NCI-H526 treated with DMSO at 0.1 percent for 48 hours (cell line): ENCODE measurements at places on chromosomes 5 and 9.

GRCh38 chr9:61670616-61671015 lies 480.8 kb downstream of the SPATA31A7 start:
- DNase-seq = no peak

DNA sequence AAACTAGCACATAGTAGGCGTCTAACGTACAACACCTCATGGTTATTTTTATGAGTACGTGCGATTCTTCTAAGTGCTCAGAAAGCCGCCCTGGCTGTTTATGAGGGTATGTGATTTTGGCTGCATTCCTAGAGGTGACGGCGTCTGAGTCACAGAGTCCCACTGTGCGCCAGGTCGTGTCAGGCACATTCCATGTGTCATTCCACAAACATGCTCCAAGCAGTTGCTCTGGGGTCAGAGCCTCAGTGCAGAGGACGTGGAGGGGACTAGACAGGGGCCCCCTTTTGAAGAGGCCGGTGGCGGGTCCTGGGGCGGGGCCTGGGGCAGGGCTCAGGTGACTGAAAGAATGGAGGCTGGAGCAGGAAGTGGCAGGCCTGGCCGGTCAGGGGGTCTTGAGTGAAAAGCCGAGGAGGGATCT lies 51.9 kb downstream of the NEK6 start:
- DNase-seq = no peak

GRCh38 chr5:67989456-67989855 lies 226.1 kb upstream of the PIK3R1 start:
- DNase-seq = no peak

DNA sequence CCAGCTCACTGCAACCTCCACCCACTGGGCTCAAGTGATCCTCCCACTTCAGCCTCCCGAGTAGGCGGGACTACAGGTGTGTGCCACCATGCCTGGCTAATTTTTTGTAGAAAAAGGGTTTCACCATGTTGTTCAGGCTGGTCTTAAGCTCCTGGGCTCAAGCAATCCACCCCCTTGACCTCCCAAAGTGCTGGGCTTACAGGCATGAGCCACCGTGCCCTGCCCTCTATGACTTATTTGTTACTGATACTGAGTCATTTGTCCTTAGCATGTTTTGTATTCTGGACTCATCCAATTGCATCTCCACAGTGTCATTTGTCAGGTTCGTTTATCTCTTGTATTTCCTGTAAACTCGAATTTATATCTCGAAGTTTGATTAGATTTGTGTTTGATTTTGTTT lies 2.7 kb upstream of the ITK start:
- no peak for DNase-seq

DNA sequence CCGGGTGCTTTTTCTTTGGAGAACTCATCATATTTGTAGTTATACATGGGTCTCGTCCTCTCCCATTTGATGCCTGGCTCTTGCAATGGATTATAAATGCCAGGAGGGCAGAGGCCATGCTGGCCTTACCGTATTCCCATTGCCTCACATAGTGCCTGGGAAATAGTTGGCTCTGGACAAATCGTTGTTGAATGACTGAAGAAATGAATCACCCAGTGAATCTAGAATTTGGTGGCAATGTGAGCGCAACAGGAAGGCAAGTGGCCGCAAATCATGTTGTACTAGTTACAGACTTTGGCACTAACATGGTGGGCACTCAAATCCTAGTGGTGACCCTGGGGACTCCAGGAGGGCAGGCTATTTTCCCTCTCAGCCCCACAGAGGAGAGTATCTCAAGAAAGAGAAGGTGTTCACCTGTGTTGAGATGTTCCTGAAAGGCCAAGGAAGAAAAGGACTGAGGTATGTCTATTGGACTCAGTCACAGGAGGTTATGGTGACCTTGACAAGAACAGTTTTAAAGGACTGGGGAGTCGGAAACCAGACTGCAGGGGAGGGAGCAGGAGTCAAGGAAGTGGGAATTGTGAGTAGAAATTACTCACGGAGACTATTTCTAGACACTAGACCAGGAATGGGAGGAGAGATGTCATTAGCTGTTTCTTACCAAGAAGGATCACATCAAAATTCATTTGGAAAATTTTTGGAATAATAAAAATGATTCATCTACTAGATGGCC lies 61.7 kb upstream of the COL15A1 start:
- DNase-seq = no peak

DNA sequence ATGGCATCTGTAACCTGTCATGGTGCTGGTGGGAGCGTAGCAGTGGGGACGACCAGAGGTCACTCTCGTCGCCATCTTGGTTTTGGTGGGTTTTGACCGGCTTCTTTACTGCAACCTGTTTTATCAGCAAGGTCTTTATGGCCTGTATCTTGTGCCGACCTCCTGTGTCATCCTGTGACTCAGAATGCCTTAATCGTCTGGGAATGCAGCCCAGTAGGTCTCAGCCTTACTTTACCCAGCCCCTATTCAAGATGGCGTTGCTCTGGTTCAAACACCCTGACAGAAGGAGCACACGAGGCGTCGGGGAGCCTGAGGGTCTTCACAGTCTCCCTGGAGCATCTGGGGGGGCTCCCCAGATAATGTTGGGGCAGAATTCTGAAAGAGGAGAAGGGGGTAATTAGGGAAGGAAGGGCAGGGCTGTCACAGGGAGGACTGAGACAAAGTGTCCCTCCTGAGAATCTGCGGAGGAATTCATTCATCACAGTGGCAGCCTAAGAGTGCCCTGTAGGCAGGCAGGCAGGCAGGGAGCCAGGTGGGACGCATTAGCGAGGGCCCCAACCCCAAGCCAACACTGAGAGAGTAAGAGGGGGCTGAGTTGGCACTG lies 21.3 kb upstream of the NCS1 start:
- DNase-seq = no peak

GRCh38 chr9:15501179-15501578 lies 9.6 kb downstream of the PSIP1 start:
- DNase-seq = no peak

- DNase-seq = no peak
Observed at GRCh38 chr9:133050781-133051180, 11.0 kb upstream of the CEL start.

GRCh38 chr5:43243270-43243669 lies 51.2 kb downstream of the NIM1K start:
- DNase-seq = no peak

DNA sequence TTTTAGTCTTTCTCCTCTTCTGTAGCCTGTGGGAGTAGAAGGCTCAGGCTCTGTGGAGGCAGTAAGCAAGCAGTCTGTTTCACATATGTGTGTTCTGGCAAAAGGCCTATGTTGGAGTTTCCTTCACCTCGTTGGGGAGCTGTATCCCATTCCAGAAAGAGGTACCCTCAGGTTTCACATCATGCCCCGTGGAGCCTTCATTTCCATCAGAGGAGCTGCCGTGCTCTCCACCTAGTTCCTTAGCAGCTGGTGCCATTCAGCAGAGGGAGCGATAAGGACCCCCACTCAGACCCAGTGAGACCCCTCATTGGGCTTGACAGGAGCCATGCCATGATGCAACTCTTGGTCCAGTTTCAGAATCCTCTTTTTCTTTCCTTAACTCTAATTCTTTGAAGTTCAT lies 50.6 kb upstream of the ANGPTL2 start:
- no peak for DNase-seq

DNA sequence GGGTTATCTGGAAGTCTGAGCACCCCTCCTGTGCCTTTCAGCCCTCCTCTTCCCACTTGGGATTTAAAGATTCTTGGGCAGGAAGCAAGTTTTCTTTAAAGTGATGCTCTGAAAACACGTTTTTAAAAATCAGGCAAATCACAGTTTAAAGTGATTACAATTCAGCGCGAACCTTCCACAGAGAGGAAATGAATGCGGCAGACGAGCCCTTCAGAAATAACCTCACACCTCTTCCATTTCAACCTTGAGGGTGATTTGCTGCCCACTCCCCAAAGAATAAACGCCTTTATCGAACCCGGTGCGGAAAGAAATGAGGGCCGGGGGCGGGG lies 2.3 kb upstream of the EFNA5 start:
- peak; percentile 57 for DNase-seq

GRCh38 chr5:73928476-73929070 lies 302.6 kb downstream of the ARHGEF28 start:
- no peak for DNase-seq

GRCh38 chr5:1754531-1755220 lies 45.0 kb downstream of the MRPL36 start:
- no peak for DNase-seq

- no peak for DNase-seq
Observed at GRCh38 chr9:81468084-81468595, 221.2 kb downstream of the TLE1 start.

DNA sequence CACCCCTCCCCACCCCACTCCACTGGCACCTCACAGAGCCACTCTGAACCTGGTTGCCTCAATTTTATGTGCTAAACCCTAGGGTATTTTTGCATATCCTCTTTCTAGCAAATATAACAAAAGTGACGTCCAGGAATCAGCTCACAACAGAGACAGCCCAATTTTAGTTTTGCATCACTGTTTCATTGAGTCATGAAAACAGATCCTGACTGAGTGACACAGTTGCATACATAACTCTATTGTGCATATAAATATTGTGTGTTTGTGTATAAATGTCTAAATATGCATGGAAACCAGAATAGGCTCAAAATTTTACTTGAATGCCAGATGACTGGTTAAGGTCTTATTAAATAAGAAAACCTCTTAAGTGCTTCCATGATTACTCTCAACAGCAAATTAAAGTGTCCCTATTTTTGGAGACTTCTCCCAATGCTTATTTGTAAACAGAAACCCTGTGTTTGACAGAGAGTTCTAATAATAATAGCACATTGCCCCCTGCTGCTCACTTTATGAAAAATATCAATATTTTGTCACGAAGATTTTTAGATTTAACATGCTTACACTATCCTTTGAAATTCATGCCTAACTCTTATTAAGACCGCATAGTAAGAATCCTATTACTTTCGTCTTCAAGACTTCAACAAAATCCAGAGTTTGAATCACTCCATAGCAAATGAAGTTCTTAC lies 75.5 kb upstream of the PRRC1 start:
- no peak for DNase-seq

DNA sequence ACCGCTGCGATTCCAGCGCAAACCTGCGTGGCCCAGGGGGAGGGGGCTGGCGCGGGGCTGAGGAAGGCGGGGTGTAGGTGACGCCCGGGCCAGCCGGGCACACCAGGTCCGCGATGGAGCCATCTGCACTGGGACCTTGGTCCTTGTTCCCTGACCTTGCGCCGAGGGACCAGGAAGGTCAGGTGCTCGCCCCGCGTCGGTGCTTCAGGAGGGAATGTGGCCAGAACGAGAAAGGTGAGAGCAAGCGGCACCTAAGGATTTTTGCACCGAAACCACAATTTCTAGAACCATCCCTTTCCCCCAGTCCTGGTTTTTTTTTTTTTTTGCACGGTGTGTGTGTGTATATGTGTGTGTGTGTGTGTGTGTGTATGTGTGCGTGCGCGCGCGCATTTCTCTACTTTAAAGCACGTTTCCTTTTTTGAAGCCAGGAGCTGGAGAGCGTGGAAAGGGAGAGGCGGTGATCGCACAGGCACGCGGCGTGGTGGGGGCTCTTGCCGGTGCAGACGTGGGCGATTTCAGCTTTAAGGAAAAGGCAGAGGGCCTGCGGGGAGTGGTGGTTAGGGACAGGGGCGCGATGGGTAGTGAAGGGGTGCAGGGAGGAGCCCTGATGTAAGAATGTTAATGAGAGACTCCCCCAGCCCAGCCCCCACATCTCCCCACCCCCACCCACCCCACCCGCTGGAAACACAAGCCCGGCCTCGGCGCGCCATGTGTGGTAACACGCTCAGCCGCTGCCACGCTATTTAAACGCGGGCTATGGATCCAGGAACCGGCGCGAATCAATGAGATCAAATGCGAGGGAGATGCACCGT lies at the start of gene NPR3:
NPR3 (plus strand) TSS at position 772 of the 812 bp plus-strand sequence. CDS start 456 bp downstream, outside the sequence.
- DNase-seq = no peak

- DNase-seq = no peak
Observed at GRCh38 chr9:12920437-12920836, 145.6 kb downstream of the LURAP1L start.

DNA sequence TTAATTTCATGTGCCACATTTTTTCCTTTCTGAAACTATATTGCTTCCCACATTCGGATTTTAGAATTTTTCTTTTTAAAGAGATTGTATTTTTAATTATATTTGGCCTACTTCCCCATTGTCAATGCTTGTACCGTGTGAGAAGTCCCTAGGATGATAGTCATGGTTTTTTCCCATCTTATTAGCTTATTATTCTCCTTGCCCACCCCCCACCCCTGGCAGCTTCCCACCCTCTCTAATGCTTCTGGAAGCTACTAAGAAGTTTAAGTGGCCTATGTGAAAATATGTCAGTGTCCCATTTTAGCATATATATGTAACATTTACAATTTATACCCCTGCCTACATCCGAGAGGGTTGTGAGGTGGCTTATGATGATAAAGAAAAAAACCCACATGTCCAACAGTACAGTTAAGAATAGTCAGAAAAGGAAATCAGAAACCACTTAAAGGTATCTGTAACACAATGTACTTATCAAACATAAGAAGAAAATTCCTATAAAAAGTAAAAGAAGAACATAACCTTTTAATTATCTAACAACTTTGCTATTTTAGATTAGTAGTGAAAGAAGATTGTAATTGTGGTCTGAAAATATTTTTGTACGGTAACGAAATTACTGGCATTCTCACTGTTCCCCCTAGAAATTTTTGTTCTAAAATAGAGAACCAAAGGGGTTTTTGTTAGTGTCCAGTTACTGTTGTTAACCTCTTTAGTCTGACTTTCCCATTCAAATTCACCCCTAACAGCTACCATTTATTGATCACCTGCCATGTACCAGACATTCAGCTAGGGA lies 62.1 kb downstream of the SLC44A1 start:
- DNase-seq = no peak

DNA sequence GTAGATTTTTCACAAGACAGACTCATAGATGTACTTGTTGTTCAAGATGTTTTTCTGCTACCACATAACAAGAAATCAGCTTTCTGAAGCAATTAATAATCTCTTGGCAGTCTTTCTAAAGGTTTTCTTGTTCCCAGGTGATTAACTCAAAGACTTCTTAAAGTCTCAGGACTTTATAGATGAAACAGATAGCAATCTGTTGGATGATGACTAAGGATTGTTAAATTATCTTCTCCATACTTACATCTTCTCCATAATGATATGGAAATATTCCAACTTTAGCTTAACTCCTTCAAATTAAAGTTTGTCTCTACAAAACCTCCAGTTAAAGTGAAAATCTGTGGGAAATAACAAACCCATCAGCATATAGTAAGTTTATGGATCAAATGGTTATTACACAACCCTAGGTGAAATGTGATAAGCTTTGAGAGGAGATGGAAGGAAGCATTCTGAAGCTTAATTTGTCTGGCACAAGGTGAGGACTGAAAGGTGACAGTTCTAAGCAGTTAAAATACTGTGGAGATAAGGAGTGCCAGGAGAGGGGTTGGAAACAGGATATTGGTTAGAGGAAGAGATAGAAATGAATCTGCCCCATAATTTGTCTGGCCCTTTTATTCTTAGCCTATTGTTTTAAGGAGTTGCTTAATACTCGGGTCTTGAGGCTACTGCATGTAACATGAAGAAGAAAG lies 326.7 kb downstream of the ADGRV1 start:
- no peak for DNase-seq
